ENCODE measurements at places on chromosomes 11 and 22.

DNA sequence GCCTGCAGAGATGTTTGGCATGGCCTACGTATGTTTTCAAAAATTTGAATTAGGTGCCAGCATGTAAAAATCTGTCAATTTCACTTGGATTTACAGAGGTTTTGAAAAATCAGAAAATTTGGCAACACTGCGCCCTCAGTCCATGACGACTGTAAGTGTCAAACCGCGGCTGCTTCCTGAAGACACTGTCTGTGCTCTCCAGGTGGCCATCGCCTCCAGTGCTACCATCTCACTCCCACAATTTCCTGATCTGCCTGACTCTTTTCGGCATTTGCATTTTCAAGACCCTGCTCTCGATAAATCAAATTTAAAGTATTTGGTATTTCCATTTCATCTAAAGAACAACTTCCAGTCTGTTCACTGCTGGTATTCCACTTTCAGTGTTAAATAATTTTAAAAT, 34.6 kb downstream of the VSIG10L2 start:
- DNase-seq = no peak

GRCh38 chr22:22378446-22379415, 129.8 kb downstream of the ZNF280B start:
- DNase-seq = no peak

DNA sequence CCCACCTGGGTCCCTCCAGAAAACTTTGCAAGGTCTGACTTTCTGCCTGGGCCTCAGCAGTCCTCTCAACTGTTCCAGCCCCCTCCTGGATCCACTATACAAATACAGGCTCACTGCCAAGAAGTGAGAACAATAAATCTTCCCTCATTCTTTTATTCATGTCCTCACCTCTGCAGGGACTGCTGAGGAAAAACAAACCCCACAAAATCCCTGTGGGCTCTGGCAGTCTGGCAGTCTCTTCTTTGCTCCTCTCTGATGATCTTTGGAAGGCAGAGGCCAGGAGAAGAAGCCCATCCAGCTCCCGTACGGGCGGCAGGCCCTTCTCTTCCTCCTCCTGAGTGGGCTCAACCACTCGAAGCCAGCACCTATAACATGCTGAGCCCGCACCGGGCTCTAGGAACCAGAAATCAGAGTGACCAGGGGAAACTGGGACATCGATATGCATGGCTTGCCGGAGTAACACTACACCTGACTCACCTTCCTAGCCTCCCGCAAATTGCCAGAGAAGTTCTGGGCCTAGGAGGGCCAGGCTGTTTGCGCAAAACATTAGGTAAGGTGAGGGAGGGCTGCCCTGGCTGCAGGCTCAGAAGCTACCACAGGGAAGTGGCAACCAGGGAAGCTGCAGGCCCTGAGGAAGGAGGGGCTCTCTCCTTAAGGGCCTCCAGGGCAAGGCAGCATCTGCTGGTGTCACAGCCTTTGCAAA, 24.2 kb downstream of the TMPRSS5 start:
- peak; percentile 41 for DNase-seq

GRCh38 chr22:23263651-23264555, 83.6 kb downstream of the BCR start:
- DNase-seq = no peak

- DNase-seq = no peak
Observed at GRCh38 chr11:118098996-118099837, 12.5 kb upstream of the SMIM35 start.

DNA sequence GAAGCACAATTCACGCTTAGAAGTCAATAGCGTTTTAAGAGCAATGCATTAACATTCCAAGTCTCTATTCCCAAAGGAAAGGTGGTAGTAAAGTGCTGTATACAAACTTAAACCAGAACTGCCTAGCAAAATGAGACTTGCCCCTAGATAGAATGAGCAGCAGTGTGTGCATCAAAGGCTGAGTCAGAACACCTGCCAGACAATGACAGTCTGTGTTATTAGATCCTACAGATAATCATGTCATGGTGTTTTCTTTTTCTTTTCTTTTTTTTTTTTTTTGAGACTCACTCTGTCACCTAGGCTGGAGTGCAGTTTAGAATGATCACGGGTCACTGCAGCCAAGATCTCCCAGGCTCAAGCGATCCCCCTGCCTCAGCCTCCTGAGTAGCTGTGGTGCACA, 1.6 kb downstream of the RTCB start:
- DNase-seq = no peak

DNA sequence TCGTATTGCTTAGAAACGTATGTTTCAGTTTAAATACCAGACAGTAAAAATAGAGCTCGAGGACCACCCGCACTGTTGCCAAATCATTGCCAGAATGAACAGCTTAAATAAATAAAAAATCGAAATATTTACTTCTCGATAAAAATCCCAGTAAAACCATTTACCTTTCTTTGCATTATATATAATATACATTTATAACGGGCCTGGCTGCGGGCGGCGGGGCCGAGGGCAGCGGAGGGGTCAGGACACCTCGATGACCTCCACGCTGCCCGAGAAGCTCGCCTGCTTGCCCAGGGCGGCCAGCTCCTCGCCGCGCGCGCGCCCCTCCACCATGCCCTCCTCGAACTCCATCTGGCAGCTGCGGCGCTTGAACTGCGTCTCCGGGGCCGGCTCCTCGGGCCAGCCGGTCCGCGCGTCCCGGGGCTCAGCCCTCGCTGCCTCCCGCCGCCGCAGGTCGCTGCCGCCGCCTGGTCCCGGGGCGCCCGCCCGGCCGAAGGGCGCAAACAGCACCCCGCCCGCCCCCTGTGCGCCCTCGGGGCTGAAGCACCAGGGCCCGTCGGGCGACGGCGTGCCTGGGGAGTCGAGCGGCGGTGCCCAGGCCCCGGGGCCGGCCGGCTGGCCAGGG, 15.7 kb downstream of the DUSP8 start:
- no peak for DNase-seq

DNA sequence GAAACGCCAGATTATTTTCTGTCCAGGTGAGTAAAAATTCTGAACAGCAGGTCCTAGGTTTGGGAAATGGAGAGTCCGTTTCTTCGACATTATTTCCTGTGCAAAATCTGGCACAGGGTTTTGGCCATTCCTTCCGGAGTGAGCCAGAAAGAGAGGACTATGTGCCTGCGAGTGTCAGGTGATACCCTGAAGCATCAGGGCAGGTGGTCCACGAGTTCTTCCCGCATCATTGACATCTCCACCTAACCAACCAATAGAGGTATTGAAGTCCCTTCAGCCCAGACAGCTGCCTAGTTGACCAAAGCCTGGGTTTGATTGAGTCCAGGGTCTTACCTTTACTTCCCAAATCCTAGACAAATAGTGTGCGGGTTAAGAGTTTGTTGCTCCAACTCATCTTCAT, 808 bp downstream of the SNAP29 start:
- no peak for DNase-seq

DNA sequence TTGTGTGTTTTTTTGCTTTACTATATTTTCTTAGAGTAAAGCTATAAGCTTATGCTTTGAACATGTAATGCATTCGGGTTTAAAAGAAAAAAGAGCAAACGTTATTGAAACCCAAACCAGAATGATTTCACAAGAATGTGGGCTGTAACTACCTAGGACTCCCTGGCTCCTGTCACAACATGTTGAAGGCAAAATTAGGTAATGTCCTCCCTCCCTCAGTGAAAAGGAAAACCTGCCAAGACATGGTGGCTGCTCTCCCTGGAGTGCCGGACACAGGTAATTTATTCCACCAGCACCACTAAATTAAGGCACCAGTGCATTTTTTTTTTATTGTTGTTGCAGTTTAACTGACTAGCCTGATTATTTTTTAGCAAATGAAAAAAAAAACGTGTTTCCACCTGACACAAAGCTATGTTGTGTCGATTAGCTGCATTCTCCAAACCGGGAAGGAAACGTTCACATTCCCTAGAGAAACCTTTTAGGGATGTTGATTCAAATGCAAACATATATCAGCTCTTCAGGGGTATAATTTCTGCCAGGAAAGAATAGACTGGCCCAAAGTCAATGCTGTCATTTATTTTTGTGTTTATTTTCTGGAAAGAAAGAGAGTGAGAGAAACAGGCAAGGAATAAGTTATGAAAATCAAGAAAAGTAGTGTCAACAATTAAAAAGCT, 134.6 kb downstream of the CCDC34 start:
- no peak for DNase-seq

DNA sequence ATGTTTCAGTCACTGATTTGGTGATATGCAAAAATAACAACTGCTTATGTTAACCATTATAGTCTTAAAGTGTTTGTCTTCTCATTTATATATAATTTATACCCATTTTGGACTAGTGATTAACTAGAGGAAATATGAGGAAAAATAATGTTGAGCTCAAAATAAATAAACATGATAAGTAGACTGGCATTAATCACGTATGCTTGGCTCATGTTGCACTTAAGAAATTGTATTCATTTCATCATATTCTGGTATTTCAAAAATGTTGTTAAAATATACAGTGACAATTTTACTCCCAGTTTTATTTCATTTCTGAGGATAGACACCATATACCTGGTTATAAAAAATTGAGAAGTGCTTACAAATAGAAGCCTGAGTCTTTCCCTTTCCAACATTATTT, 3.8 kb upstream of the OR10D3 start:
- DNase-seq = no peak

- DNase-seq = no peak
Observed at GRCh38 chr22:46090631-46091201, 59.6 kb upstream of the PPARA start.

Data from iPS-NIHi11 (cell line).